ENCODE measurements at places on chromosomes 7 and 10.

- DNase-seq: no peak
Measured at GRCh38 chr10:127492607-127493250, 56.4 kb upstream of the NPS start.

DNA sequence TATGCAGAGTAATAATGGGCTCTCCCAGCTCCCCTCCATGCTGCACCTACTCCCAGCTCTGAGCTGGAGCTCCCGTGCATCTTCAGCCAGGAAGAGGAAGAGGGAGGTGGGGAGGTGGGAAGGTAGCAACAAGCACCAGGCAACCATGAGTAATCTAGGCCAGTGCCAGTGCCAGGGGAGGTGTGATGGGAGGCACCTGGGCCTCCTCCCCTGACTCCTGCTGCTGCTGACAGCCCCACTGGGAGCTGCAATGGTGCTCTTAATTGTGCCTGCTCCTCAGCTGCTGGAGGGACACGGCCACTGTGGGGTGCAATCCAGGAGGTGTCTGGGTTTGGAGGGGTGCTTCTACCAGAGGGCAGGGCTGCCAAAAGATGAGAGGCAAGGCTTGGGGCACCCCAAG lies 243.0 kb downstream of the PLXNA4 start:
- DNase-seq: no peak

- DNase-seq: no peak
Measured at GRCh38 chr7:101823096-101823495, 5.7 kb downstream of the CUX1 start.

DNA sequence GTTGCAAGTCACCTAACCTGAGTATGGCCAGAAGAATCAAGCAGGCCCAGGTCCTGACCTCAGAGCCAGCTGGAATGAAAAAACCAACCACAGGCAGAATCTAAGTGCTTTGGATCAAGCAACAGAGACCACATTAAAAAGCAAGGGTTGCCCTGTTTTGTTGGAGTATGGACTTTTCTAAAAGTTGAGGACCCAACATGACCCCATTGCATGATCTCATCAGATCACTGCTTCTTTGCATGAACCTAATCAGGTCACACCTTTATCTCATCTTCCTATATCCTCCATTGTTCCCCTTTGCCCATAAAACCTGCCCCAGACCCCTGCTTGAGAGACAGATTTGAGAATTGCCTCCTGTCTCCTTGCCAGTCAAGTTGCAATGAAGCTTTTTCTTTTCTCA lies 11.6 kb upstream of the SNX10 start:
- no peak for DNase-seq

DNA sequence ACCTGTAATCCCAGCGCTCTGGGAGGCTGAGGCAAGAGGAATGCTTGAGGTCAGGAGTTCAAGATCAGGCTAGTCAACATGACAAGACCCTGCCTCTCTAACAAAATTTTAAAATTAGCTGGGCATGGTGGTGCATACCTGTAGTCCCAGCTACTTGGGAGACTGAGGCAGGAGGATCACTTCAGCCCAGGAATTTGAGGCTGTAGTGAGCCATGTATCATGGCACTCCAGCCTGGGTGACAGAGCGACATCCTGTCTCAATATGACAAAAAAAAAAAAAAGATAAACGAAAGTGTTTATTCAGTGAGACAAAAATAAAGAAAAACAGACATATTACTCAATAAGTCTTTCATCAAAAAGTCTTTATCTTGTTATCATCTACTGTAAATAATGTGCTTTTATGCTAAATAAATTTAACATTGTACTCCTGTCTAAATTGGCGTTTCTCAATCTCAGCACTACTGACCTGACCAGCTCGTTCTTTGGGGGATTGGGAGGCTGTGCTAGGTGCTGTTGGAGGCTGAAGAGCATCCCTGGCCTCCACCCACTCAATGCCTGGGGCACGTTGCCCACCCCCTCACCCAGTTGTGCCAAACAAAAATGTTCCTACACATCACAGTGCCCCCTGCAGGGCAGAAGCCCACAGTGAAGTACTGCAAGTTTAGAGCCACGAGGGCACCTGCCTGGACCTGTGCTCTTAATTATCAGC lies 57.7 kb downstream of the NCAPG2 start:
- no peak for DNase-seq
